ENCODE measurements at places on chromosomes 5 and 9.

GRCh38 chr5:94463739-94464138, 154.7 kb downstream of the KIAA0825 start:
- no peak overlapping the region for H3K4me3 ChIP-seq
- H3K4me1 ChIP-seq, result no peaks in the 10 kb centered on the region
- H3K27me3 ChIP-seq, result no peaks in the 10 kb centered on the region
- no peak for DNase-seq

DNA sequence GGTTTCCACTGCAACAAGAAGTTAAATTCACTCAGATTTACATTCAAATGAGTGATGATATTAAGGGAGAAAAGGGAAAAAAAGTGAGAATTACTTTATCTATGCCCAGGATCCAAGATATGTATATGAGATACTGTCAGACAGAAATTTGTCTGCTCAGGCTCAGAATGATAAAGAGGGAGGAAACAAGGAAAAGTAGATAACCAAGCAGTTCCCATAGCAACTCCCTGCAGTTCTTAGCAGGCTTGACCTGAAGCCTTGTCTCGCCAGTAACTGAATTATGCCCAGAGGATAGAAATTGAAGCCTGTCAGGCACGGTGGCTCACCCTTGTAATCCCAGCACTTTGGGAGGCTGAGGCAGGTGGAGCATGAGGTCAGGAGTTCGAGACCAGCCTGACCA, 304.4 kb downstream of the TLE1 start:
- H3K27me3 ChIP-seq, result no peaks in the 10 kb centered on the region
- no peak for DNase-seq
- peaks cover 15% of the 10 kb centered on the region for H3K4me1 ChIP-seq
- no peak overlapping the region for H3K4me3 ChIP-seq
- no peak overlapping the region for H3K27ac ChIP-seq

GRCh38 chr9:136359774-136360718, 3.5 kb downstream of the DNLZ start:
- peaks cover 73% of the 10 kb centered on the region for H3K36me3 ChIP-seq
- H3K27me3 ChIP-seq, result no peaks in the 10 kb centered on the region
- DNase-seq, result no peak
- H3K27ac ChIP-seq, result peak overlapping the region; percentile 92
- peaks cover 54% of the 10 kb centered on the region for H3K4me1 ChIP-seq

DNA sequence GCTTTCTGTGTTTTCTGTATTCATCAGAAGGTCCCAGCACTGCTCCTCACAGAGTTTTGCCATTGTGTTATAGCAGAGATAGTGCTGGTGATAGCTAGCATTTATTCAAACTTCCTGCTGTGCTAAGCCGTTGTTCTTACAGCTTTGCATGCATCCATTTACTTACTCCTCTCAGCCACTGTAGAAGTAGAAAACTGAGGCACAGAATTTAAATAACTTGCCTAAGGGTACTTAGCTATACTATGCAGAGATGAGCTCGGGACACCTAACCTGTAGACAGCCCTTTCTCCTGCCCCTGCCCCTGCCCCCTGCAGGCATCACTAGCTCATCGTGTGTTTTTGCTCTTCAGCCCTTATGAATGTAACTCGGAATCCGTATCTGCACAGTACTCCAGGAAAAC, 227.6 kb downstream of the SAXO1 start:
- no peaks in the 10 kb centered on the region for H3K27me3 ChIP-seq
- no peaks in the 10 kb centered on the region for H3K4me1 ChIP-seq
- H3K27ac ChIP-seq, result no peak overlapping the region
- H3K4me3 ChIP-seq, result no peak overlapping the region
- DNase-seq, result no peak

DNA sequence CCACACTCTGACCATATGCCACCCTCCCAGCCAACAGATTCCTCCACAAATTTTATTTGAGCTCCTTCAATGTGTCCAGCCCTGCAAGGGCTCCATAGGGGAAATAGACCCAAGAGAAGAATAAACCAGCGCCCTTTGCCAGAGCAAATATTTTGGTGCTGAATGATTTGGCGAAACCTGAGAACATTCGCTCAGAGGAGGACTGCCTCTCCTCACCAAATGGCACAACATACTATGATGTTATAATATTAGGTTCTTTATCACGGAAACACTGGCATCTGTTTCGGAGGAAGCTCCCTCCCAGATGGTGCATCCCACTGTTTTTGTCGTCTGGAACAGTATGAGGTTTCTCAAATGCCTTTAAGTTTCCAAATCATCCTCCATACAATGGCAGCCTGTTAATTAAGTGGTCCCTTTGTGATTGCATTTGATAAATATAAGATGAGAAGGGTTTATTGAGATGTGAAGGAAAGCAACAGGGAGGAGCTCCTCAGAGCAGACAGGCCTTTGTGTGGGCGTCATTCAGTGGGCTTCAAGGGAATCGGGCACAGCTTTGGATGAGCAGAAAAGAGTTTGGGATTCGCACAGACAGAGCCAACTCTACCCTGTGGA, 139.1 kb upstream of the ADRA1B start:
- no peak overlapping the region for H3K27ac ChIP-seq

DNA sequence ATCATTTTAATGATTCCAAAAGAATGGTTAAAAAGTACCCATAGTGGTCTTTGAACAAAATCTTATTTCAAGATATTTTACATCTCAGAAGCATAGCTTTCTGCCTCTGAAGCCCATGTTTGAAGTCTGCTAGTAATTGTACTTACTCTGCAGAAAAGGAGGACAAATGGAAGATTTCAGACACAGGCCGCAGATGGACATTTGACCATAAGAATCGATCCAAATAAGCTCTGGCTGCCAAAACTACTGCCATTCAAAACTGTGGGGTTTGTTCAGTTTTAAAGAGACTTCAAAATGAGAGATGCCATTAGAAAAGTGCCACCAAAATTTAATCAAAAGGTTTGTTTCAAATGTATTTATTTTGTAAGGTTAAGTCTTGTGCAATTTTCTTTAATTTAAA, 306.7 kb downstream of the DTWD2 start:
- H3K4me3 ChIP-seq, result no peak overlapping the region
- H3K36me3 ChIP-seq, result no peaks in the 10 kb centered on the region
- H3K4me1 ChIP-seq, result no peaks in the 10 kb centered on the region
- no peaks in the 10 kb centered on the region for H3K27me3 ChIP-seq
- no peak for DNase-seq

DNA sequence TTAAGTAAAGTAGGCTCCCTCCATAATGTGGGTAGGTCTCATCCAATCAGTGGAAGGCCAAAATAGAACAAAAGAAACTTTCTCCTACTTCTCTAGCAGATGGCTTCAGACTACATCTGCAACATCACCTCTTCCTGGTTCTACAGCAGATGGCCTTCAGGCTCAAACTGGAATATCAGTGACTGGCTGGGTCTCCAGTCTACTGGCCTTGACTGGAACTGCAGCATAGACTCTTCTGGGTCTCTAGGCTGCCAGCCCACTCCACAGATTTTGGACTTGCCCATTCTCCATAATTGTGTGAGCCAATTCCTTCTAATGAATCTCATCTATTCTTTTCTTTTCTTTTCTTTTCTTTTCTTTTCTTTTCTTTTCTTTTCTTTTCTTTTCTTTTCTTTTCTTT, 64.8 kb downstream of the ACER2 start:
- DNase-seq, result no peak
- H3K27ac ChIP-seq, result no peak overlapping the region
- no peak overlapping the region for H3K4me3 ChIP-seq

GRCh38 chr5:138273834-138274188, 610 bp downstream of the GFRA3 start:
- no peak for DNase-seq
- H3K4me3 ChIP-seq, result no peak overlapping the region
- H3K36me3 ChIP-seq, result no peaks in the 10 kb centered on the region
- H3K27me3 ChIP-seq, result peaks cover 26% of the 10 kb centered on the region
- H3K27ac ChIP-seq, result no peak overlapping the region
- H3K4me1 ChIP-seq, result no peaks in the 10 kb centered on the region

DNA sequence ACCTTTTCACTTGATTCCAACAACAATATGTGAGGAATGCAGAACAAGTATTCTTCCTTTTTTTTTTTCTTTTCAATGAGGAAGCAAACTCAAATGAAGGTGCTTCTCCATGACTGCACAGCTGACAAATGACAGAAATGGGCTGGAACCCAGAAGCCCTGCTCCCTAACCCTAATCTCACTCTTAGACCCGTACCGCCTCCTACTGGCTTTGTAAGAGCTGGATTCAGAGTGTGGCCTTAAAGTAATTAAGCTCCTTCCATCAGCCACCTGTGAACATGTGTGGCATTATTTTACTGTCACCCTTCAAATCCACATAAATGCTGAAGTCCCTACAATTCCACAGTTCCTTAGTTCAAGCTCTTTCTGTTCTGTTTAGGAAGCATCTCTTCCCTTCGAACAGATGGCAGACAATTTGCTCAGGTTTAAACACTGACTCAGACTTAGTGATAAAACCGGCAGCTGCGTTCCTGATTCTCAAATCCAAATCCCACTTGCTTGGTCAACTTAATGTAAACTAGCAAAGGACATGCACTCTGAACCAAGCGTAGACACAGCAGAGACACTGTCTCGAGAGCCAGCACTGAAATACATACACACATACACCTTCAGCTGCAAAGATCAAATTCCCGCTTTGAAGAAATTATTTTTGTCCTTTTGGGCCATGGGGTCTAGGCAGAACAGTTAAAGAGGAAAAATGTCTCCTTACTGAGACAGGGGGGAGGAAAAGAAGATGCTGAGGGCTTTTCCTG, 316.7 kb upstream of the TLE4 start:
- DNase-seq, result no peak
- no peak overlapping the region for H3K4me3 ChIP-seq
- no peaks in the 10 kb centered on the region for H3K36me3 ChIP-seq
- H3K27ac ChIP-seq, result no peak overlapping the region

GRCh38 chr5:159456261-159456660, 126.0 kb upstream of the IL12B start:
- H3K4me1 ChIP-seq, result peaks cover 49% of the 10 kb centered on the region
- H3K36me3 ChIP-seq, result no peaks in the 10 kb centered on the region
- H3K4me3 ChIP-seq, result no peak overlapping the region
- H3K27ac ChIP-seq, result no peak overlapping the region

DNA sequence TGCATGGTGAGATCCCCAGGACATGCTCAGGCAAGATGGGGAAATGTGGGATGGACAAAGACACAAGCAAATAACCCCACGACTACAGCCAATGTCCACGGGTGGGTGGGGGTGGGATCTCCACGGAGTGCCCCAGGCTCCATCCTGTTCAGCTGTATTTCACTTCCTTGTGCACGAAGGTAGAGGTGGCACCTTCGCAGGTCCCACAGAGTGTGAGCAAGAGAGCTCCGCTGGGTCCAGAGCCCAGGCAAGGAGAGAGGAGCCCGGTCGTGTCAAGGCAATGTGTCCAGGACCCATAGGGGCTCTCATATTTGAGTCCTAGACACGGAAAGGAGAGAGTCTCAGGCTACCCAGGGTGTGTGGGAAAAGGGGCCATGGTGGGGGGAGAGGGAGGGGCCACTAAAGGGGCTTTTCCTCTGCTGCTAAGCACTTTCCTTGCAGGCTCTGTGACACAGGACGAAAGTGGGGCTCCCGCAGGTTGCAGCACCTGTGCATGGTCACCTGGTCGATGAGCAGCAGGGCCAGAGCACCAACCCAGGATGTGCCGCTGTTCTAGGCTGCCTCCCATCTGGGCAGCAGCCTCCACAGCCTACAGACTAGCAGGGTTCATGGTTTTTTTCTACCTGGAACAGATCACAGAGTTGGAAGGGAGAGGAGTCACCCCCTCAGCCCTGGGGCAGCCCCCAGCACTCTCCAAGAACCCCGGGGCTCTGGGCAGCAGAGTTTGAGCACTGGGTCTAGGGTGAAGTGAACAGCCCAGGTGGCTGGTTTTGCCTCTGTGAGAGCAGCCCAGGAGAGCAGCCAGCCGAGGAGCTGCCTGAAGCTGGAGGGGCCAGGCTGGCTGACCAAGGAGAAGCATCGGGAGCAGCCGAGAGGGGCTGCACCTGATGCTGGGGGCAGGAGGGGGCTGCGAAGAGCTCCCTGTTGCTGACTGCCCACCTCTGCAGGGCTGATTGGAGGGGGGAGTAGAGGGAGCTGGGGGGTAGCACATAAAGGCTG, 100.7 kb upstream of the MVB12B start:
- H3K27ac ChIP-seq, result no peak overlapping the region
- no peak overlapping the region for H3K4me3 ChIP-seq

GRCh38 chr9:38368731-38369130, 23.8 kb upstream of the ALDH1B1 start:
- no peaks in the 10 kb centered on the region for H3K27me3 ChIP-seq
- H3K4me1 ChIP-seq, result no peaks in the 10 kb centered on the region
- H3K27ac ChIP-seq, result no peak overlapping the region
- no peak overlapping the region for H3K4me3 ChIP-seq
- no peaks in the 10 kb centered on the region for H3K36me3 ChIP-seq

- no peaks in the 10 kb centered on the region for H3K36me3 ChIP-seq
- H3K27ac ChIP-seq, result no peak overlapping the region
- H3K27me3 ChIP-seq, result no peaks in the 10 kb centered on the region
- no peak for DNase-seq
Observed at GRCh38 chr9:27770541-27770940, 197.3 kb upstream of the C9orf72 start.

- DNase-seq, result no peak
- H3K27ac ChIP-seq, result no peak overlapping the region
- H3K4me1 ChIP-seq, result peaks cover 28% of the 10 kb centered on the region
Observed at GRCh38 chr5:148791334-148791667, 35.1 kb upstream of the ADRB2 start.

DNA sequence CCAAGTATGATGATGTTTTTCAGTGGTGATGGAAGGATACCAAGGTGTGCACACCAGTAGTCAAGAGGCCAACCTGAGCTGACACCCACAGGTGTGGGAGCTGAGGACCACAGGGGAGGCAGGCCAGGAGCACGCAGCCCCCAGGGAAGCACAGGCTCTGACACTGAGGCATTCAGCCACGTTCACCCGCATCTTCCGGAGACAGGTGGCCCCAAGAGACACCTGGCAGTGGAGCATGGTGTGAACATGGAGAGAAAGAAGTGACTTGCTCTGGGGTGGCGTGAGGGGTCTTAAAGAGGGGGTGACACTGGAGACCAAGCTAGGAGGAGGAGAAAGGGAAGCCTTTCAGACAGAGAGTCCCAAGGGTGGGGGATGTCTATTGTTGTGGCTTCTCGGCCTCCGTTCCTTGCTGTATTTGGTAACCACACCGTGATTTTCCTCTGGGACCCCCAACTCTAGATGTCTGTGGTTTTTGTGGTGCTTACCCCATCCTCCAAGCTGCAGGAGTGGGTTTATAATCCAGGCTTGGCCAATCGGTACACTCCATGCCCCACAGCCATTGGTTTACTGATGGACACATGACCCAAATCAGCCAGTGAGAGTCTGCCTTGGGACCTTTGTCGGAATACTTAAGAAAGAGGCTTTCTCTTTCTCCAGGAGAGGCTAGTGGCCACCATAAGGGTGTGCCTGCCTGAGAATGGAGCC, 84.6 kb downstream of the HRH2 start:
- no peaks in the 10 kb centered on the region for H3K4me1 ChIP-seq
- peaks cover 14% of the 10 kb centered on the region for H3K27me3 ChIP-seq
- no peak overlapping the region for H3K4me3 ChIP-seq
- DNase-seq, result peak; percentile 34
- H3K27ac ChIP-seq, result no peak overlapping the region

GRCh38 chr9:91898451-91899218, 51.4 kb downstream of the ROR2 start:
- no peak for DNase-seq
- no peak overlapping the region for H3K27ac ChIP-seq
- H3K36me3 ChIP-seq, result no peaks in the 10 kb centered on the region
- H3K4me1 ChIP-seq, result no peaks in the 10 kb centered on the region
- H3K27me3 ChIP-seq, result no peaks in the 10 kb centered on the region

Measured in SJSA1 (cell line).